ENCODE measurements at places on chromosomes 3 and 15. TPM values are rescaled to one million over a fixed set of nuclear protein-coding genes. Genes with fewer than 3 reads are reported as not detected.

Gene GPR27
- total RNA-seq: 1.2 TPM

Gene BHLHE40
- total RNA-seq: 45.7 TPM

Gene TXNRD3
- total RNA-seq: 19.3 TPM

Gene GNB4
- 102 TPM for total RNA-seq

Gene TEX55
- total RNA-seq: not detected
